ENCODE measurements at places on chromosomes 5 and 9. TPM values are rescaled to one million over a fixed set of nuclear protein-coding genes. Genes with fewer than 3 reads are reported as not detected.

The AGXT2 gene
- not detected for total RNA-seq

- DNase-seq = no peak
These were observed 166.7 kb downstream of the SAXO1 start for GRCh38 chr9:18866121-18866831.

The LURAP1L gene
- 21.3 TPM for total RNA-seq

The LCN1 gene
- not detected for total RNA-seq

GRCh38 chr5:96228408-96228807, 204.6 kb downstream of the PCSK1 start:
- DNase-seq = no peak

DNA sequence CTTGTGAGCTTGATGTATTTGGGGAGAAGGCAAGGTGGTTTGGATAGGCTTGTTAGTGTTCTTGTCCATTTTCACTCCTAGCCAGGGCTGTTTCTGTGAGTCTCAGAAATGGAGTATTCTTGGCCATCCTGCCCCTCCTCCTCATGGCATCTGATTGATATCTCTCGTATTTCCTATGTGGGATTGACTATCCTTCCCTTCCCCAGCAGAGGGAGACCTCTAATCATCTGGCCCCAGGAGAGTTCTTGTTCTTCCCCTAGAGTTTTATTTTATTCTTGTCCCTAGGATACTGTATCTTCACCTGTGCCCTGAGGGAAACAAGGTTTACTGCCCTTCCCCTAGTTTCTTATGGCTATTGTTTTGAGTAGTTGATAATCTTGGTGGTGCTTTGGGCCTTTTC, 114.4 kb downstream of the VPS13A start:
- no peak for DNase-seq

The RAD1 gene
- 32.1 TPM for total RNA-seq

The PFN3 gene
- total RNA-seq = not detected

DNA sequence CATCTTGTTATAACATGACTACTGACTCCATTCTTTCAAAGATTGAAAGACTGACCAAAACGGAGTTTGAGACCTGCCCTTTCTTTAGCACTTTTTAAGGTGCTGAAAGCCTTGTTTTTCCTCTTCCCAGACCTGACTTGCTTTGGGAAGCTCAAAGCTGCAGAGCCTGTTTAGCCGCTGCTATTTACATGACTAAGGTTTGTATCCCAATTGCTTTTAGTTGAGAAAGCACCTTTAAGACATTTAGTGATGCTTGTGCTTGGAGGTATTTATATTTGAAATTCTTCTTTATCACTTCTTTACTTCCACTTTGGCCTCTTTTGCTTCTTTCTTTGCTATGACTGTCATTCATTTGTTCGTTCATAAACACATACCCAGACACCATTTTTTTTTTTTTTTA, 182.6 kb upstream of the ELL2 start:
- DNase-seq = no peak

- DNase-seq = no peak
These were observed 97.2 kb downstream of the SPOCK1 start for GRCh38 chr5:137401946-137402345.

DNA sequence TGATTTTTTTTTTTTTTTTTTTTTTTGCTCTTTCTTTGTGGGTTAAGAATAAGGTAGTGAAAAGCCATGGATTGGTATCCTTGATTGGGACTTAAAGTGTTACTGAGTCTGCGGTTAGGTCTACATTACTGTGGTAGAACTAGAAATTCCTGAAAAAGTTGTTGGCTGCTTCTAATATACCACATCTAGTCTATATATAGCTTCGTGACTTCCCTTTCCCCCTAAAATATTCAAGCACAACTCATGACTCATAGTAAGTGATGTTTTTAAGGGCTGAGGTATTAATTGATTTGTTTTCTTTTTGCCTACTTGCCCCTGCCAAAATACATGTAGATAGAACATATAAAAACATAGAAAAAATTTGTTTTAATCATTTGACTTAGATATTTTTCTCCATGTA, 247.6 kb downstream of the TMEM232 start:
- DNase-seq = peak; percentile 76

The PAPPA gene
- total RNA-seq = 4.4 TPM

DNA sequence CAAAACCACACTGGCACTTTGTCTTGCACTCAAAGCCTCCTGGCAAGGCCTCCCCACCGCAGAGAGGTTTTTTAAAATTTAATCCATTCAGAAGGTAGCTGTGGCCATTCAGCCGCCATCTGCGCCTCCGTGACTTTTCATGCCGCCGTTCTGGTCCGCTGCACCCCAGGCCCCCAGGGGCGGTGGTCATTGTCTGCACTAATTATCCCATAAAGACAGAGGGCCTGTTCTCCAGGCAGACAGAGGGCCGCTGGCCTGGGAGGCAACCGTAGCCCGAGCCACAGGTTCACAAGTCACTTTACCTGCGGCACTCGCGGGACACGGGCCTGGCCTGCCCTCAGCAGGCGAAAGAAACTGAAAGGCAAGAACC, 49.4 kb downstream of the EXD3 start:
- no peak for DNase-seq

The NEUROG1 gene
- total RNA-seq = not detected

The MAP1B gene
- total RNA-seq = 44.1 TPM

DNA sequence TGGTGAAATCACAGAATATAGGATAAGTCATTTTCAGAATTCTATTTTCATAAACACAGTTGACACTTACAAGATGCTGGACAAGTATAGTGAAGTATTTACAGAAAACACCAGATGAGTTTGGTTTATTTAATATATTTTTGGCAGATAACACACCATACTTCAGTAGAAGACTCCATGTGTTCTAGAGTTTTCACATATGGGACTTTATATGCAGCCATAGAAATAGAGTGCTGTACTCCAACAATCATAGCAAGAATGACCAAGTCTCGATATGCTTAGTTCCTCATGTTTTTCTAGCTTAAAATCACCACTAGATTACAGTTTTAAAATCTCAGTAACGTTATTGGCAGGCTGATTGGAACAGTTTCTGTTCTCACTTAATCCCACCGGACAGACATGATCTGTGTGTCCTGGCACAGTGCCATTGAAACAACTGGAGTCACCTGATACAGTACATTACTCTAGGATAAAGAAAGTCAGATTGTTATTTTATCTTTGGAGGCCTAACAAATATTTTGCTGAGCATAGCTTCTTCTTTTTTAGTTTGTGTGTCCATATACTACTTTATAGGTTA, 45.8 kb upstream of the ERBIN start:
- no peak for DNase-seq

The ABLIM3 gene
- total RNA-seq = 7.9 TPM

DNA sequence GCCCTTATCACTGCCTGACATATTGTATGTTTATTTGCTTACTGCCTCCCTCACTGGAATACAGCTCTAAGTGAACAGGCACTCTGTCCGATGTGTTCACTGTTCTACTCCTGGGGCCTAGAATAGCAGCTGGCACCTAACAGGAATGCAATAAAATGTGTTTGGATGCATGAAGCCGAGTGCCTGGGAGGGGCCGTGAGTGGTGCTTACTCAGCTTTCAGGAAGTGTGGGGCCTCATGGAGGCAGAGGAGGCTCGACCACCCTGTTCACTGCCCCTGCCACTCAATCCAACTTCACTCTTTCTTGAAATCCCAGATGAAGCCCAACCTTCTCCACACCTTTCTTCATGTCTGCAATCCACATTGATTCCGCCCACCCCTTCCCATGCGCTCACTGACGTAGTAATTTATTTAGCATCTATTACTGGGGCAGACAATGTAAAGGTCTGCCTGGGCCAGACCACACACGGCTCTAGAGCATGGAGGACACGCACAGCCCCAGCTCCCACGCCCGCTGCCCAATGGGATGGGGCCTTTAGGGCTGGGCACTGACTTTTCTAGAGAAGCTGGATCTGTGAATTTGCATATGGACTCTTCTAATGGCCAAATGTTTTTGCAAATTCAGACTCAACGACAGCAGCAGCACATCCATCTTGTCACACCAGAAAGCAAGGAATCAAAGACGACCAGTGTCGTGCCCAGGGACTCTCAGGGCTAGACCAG, 21.3 kb downstream of the TBC1D9B start:
- DNase-seq = no peak

DNA sequence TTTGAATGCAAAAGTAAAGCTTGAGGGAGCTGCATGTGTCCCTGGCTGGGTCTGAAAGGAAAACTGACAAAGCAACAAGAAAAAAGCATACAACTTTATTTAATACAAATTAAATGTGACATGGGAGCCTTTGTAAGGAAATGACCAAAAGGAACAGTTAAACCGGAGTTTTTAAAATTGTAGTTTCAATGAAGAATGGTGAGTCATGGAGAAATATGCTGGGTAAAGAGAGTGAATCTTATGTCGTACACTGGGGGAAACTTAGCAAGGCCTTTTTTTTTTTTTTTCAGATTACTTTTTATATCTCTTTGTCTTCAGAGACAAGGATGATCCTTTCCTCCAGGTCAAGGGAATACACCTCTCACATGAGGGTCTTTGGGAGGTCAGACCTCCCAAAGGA, 50.1 kb upstream of the FBXL17 start:
- DNase-seq = no peak

DNA sequence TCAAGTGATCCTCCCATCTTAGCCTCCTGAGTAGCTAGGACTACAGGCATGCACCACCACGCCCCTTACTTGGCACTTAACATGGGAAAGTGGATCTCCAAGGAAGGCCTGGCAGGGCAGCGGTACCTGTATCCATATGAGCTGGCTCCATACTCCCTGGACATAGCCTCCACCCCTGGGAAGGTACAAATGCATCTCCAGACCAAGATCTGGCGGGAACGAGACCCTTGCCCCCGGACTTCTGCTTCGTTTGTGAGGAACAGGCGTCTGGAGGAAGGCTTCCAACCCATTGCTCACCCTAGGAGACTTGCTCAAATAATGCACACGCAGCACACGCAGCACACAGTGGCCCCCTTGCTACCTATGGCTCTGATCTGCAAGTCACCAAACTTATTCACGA, 55.2 kb downstream of the CRB2 start:
- DNase-seq = no peak

DNA sequence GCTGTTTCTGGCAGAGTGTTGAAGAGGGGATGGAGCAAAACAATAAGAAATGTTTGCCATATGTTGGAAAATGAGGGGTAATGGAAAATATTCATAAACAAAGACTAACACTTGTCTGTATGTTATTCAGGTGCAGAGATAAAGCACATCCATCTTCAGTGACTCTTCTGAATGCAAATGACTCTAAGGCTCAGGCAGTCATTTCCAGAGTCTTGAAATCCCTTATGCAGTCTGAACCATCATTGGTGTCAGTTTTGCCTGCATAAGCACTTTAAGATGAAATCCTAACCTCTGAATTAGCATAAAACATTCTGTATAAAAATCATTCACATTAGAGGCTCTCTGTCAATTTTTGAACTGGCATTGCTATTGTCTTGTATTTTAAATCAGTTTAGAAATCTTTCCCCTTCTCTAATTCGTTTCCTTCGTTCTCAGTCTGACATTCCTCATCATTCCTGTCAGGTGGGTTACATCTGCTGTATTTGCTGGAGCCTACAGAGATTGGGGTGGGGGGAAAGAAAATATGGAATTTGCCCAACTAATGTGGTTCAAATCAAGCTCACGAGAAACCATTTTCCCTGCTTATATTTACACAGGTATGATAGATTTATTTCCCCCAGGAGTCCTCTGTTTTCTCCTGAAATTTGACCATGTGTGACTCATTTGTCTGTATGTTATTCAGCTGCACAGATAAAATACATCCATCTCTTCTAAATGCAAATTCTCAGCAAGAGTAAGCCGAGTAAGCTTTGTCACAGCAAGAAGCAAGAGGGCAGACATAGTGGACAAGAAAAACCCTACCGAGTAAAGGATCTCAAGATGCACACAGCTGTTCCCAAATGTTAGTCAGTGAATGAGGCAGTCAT, 31.6 kb downstream of the ENC1 start:
- no peak for DNase-seq

DNA sequence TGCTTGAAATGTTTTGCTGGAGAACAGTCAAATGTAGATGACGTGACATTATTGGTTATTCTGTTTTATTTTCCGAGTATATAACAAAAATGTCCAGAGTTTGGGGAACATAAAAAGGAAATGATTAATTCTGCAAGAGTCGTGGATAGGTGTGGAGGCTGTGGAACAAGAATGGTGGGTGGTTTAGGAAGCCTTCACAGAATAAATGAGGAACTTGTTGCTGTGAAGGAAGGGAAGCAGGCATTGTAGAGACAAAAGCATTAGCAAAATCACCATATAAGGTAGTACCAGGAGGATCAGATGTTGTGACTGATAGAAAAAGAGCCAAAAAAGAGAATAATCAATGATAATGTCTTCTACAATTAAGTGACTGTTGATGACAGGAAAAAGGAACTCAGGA, 66.2 kb upstream of the CNTLN start:
- no peak for DNase-seq

DNA sequence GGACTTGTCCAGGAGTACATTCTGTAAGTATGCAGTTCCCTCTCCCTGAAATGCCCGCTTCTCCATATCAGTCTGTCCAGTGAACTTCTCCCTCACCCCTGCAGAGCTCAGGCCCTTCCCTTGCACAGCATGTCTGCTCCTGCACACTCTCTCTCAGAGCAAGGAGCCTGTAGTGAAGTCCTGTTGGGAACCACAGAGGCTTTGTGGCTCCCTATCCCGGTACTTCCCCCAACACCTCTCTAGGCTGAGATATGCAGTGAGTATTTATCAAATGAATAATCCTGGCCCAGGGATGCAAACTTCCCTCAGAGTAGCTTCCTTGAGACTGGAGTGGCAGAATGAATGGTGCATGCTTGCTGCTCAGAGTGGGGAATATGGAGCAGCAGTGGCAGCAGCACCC, 48.8 kb downstream of the POC5 start:
- no peak for DNase-seq

The INSYN2B gene
- total RNA-seq = 0.10 TPM

DNA sequence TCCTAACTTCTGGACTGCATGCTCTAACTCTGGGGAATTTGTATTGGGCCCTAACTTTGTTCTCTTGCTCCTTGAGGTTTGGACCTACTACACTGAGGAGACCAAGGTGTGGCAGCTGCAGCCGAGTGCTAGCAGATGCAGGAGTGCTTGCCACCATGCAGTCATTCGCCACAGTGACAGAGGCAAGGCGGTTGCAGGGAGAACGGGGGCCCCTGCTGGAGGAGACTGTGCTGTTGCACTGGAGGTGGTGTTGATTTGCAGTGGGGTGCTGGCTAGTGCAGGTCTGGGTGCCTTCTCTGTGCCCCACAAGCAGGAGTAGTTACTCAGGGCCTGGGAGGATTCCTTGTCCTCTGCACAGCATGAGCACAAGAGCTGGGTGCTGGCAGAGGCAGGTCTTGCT, 22.4 kb upstream of the DIRAS2 start:
- DNase-seq = no peak

GRCh38 chr9:536597-537511, 304.6 kb upstream of the DMRT1 start:
- DNase-seq = no peak

DNA sequence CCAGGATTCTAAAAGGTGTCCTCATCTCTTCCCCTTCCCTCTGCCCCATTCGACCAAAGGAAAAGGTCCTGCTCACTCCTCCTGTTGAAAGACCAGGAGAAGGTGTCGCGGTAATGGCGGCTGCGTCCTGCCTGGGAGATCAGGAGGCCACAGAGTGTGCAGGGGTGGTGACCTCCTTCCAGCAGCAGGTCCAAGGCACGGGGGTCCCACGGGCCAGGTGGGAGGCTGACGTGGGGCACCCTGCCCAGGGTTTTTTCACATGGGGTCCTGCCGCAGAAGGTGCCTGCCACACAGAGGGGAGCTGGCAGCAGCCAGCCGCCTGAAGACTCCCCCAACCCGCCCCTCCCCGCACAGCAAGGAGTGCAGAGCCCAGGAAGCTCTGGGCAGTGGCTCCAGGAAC, 22.2 kb upstream of the ADAMTS2 start:
- no peak for DNase-seq

All from skin of body (tissue), 3 donors.